ENCODE measurements at places on chromosomes 1 and 21. TPM values are rescaled to one million over a fixed set of nuclear protein-coding genes. Genes with fewer than 3 reads are reported as not detected.

GRIK1 gene
- not detected for total RNA-seq

LRRC39 gene
- total RNA-seq = 203 TPM

GBP4 gene
- total RNA-seq = 15.2 TPM

OR2L2 gene
- not detected for total RNA-seq

KNCN gene
- total RNA-seq = not detected

GRCh38 chr1:92446546-92446945, 40.2 kb downstream of the GFI1 start:
- no peak for DNase-seq
- H3K27me3 ChIP-seq = no peaks in the 10 kb centered on the region
- no peaks in the 10 kb centered on the region for H3K4me1 ChIP-seq
- H3K4me3 ChIP-seq = no peak overlapping the region

- H3K27ac ChIP-seq = no peak overlapping the region
- DNase-seq = no peak
- no peaks in the 10 kb centered on the region for H3K27me3 ChIP-seq
- H3K4me3 ChIP-seq = no peak overlapping the region
Measured at GRCh38 chr1:41255978-41256377, 13.9 kb upstream of the SCMH1 start.

DNA sequence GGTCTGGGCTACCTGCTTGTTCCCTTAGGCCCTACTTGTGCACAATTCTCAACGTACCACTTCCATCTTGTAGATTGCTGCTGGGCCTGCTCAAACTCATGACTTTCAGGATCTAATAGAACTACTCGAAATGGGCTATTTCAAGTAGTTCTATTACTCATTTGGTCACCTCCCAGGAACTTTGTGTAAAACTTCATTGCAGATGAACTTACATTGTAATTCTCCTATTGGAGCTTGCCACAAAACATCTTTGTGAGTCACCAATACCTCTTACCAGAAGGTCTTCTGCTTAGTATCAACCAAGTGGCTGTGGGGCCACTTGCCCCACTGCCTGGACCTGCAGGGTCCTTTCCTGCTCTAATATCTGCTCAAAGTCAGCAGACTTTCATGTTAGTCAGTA, 10.7 kb upstream of the MYOCOS start:
- H3K27me3 ChIP-seq = no peaks in the 10 kb centered on the region
- no peak overlapping the region for H3K4me3 ChIP-seq
- no peak overlapping the region for H3K27ac ChIP-seq
- no peak for DNase-seq
- no peaks in the 10 kb centered on the region for H3K4me1 ChIP-seq

DNA sequence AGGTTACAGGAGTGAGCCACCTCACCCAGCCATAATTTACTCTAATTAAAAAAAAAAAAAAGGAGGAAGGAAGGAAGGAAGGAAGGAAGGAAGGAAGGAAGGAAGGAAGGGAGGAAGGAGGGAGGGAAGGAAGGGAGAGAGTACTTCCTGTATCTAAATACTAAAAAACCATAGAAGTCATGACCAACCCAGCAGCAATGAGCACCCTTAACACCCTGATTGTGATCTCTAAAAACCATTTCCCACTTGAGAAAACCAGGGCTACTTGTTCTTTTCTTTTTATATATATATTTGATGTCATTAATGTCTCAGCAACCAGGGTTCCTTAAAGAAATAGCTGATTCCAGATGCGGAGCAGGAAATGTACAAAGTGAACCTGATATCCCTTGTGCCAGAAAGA, 31.2 kb downstream of the ARID4B start:
- H3K4me3 ChIP-seq = no peak overlapping the region
- DNase-seq = no peak
- H3K27ac ChIP-seq = no peak overlapping the region
- H3K4me1 ChIP-seq = peaks cover 19% of the 10 kb centered on the region
- no peaks in the 10 kb centered on the region for H3K27me3 ChIP-seq

DNA sequence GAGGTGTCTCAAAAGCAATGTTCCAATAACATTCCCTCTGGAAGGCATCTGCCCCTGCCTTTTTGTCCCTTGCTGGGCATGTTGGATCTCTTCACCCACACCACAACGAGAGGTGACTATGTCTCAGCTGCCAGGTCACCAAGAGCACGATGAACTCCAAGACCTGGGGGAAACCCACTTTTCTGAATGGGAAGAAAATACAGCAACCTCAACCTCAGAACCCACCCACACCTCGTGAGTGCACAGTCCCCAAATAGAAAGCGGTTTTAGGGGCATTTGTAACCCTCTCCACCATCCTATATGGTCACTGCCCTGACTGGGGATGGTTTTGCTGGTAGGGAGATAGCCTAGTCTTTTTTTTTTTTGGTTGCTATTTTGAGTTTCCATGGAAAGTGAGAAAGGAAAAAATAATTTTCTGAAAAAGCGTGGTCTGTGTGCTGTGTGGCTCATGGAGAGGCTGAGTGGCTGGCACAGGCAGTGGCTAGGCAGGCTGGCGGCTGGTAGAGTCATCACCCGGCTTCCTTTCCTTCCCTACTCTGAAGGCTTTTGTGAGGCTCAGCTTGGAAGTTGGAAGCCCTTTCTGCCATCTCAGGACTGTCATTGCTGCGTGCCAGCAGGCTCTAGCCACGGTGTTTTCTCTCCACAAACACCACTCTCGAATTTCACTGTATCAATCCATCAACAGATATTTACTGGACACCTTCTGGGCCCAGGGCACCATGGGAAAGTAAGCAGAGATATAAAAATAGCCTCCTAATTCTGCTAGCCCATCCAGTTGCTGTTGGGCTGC, 15.8 kb downstream of the TSPAN2 start:
- no peaks in the 10 kb centered on the region for H3K27me3 ChIP-seq
- no peak overlapping the region for H3K4me3 ChIP-seq
- H3K36me3 ChIP-seq = no peaks in the 10 kb centered on the region
- peak; percentile 42 for DNase-seq
- H3K4me1 ChIP-seq = peaks cover 18% of the 10 kb centered on the region

- no peaks in the 10 kb centered on the region for H3K4me1 ChIP-seq
- no peak overlapping the region for H3K27ac ChIP-seq
- no peaks in the 10 kb centered on the region for H3K27me3 ChIP-seq
- no peak for DNase-seq
- no peak overlapping the region for H3K4me3 ChIP-seq
Measured at GRCh38 chr1:220824031-220824989, 37.6 kb downstream of the MTARC1 start.

DNA sequence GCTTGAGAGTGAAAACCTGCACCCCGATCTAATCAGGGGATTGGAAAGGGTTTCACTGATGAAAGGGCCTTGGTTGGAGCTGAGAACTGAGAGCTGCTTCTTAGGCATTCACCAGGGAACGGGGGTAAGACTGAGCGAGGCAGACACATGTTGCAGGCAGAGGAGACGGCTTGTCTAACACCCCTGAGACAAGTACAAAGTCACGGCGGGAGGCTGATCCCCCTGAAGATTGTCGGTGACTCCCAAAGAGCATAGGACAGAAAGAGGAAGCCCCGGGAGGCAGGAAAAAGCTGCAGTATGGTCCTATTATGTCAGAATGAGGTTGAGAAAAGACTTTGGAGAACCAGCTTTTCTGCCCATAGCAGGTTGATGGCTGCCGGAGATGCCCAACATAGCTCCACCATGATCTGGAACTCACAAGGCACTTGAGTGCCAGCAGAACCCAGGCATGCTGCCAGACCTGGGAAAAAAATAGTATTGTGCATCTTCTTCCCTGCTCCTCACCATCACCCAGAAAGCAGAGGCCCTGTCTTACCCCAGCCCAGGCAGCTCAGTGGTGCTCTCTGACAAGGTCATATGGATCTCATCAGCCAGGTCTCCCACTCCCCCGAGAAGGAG, 463.9 kb upstream of the PROX1 start:
- H3K27me3 ChIP-seq = no peaks in the 10 kb centered on the region
- H3K36me3 ChIP-seq = no peaks in the 10 kb centered on the region
- DNase-seq = peak; percentile 53
- no peaks in the 10 kb centered on the region for H3K4me1 ChIP-seq
- H3K27ac ChIP-seq = no peak overlapping the region
- no peak overlapping the region for H3K4me3 ChIP-seq

DNA sequence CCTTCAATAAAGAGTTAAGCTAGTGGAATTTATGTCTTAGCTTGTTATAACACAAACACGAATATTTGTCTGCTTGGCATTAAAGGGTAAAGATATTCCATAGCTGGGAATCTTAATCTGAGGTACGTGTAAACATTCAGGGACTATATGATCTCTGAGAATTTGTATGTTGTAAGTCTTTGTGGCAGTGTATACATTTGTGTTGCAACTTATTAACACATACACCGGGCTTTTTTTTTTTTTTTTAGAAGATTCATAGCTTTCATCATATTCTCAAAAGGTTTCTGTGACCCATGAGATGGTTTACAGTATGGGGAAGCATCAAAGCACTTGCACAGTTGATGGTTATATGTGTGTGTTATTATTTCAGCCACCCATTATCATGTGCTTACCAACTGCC, 3.0 kb downstream of the GGPS1 start:
- no peak for DNase-seq
- H3K27me3 ChIP-seq = no peaks in the 10 kb centered on the region
- no peak overlapping the region for H3K27ac ChIP-seq

DNA sequence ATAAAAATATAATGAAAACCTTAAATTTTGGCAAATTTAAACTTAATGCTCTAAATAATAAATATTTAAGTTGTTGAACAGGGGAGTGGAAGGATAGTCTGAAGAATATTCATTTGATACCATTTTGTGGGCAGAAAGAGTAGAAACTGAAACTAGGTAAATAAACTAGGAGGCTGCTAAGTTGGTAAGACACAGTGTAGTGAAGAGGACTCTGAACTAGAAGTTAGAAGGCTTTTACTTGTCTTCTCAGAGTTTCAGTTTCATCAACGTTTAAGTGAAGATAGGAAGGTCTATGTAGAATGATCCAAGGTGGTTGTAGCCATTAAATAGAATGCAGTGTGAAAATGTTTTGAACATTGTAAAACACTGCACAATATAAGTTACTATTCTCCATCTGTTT, 516.9 kb downstream of the AMY1C start:
- H3K4me1 ChIP-seq = no peaks in the 10 kb centered on the region
- H3K27me3 ChIP-seq = no peaks in the 10 kb centered on the region
- DNase-seq = no peak

DNA sequence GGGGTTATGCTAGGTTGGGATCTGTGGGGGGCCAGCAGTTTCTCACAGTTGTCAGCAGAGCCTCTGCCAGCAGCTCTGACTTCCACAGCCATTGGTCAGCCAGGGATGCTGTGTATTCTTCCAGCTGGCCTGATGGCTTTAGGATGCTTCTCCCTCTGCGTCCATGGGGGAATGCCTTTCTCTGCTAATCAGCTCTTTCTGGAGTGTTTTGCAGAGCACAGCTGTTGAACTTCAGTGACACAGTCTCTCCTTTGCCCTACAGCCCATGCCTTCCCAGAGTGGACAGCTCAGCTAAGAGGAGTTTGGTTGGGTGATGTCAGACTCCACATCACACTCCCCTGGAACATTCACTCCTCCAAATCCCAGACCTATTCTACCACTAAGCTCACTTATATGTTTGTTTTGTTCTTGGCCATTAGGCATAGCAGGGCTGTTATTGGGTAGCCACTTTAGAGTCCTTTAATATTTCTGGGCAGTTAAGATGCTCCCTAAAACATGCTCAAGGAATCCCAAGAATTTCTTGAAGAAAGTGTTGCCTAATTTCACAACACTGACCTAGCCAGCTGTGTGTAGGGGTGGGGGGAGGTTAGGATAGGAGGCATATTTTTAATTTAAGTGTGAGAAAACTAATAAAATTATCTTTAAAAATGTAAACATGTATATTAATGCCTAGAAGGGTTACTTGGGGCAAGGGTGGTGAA, 75.3 kb upstream of the KIAA0040 start:
- DNase-seq = peak; percentile 79
- no peak overlapping the region for H3K4me3 ChIP-seq
- H3K27me3 ChIP-seq = no peaks in the 10 kb centered on the region
- H3K27ac ChIP-seq = peak overlapping the region; percentile 55
- no peaks in the 10 kb centered on the region for H3K36me3 ChIP-seq

- H3K36me3 ChIP-seq = no peaks in the 10 kb centered on the region
- no peak overlapping the region for H3K4me3 ChIP-seq
- DNase-seq = no peak
- no peaks in the 10 kb centered on the region for H3K27me3 ChIP-seq
- H3K27ac ChIP-seq = no peak overlapping the region
Measured at GRCh38 chr21:25350056-25350455, 257.2 kb downstream of the MRPL39 start.

DNA sequence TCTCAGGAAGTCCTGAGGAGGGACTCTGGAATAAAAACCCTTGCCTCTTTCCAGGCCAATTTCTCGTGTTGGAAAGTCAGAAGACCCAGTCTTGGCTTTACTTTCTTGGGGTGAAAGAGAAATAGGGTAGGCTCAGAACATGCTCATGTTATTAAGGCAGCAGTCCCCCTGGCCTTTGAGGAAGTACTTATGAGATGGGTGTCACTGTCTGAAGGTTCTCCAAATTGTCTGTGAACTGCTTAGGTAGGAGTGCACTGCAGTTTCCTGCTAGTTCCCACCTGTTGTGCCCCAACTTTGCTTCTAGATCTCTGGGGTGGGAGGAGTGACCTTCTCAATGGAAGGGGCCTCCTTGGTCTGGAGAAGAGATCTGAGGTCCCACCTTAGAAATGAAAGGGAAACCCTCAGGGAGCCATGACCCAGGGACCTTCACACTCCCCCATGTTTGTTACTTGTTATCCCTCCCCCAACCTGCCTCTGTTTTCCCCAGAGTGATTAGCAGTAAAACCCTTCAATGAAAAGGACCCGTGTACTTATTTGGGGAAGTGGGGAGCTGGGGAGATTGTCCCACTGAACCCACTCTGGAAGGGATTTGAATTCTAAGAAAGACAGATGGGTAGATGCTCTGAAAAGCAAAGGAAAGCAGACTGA, 5.7 kb downstream of the ZNF691 start:
- no peak overlapping the region for H3K27ac ChIP-seq
- H3K4me3 ChIP-seq = no peak overlapping the region
- H3K27me3 ChIP-seq = no peaks in the 10 kb centered on the region
- H3K4me1 ChIP-seq = no peaks in the 10 kb centered on the region

GRCh38 chr1:40519517-40519916, 10.9 kb downstream of the EXO5 start:
- H3K4me3 ChIP-seq = no peak overlapping the region
- no peak for DNase-seq
- H3K36me3 ChIP-seq = peaks cover 10% of the 10 kb centered on the region

Measured in heart left ventricle (tissue), 16 donors.